ENCODE measurements at places on chromosomes 5 and 9. TPM values are rescaled to one million over a fixed set of nuclear protein-coding genes. Genes with fewer than 3 reads are reported as not detected.

GRCh38 chr9:129454467-129455067 lies 166.3 kb downstream of the C9orf50 start:
- H3K4me3 ChIP-seq, result no peak overlapping the region
- H3K36me3 ChIP-seq, result no peaks in the 10 kb centered on the region
- H3K27me3 ChIP-seq, result no peaks in the 10 kb centered on the region
- no peak for DNase-seq
- H3K27ac ChIP-seq, result peak overlapping the region; percentile 68

DNA sequence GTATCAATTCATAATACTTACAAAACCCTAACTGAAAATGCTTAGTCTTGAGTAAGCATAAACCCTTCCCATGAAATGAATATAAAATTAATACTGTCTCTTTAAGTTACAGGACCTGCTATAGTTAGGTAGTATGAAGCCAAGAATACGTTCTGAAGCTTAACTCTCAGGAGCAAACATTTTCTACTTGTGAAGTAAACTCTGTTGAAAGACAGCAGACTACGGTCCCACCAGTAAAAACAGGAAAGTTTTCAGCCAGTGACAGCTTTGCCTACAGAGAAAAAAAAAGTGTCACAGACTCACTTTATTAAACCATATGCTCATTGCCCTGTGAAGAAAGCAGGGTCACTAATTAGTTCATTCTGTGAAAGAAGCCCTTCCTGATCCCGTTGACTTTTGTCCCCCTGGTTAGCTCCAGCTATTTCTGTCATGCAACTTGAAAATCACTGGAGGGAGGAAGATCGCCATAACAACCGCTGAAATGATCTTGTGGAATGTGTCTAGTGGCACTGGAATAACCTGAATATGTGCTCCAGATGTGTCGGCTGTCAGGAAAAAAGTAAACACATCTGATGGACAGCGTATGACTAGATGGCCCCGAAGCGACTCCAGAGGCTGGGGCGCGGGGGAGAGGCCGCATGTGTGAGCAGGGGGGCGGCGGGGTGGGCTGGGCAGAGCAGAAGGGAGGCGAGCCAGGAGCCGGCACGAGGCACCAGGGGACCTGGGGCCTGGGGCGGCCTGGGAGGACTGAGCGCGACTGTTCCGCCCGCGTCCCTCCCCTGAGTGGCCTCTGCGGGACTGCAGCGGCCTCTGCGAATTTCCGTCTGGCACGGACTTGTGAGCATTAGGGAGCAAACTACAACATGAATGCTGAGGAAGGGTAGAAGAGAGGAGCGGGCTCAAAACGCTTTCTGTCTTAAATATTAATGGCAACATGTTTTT lies 41.9 kb downstream of the BNC2 start:
- no peak for DNase-seq
- no peak overlapping the region for H3K4me3 ChIP-seq
- H3K36me3 ChIP-seq, result no peaks in the 10 kb centered on the region
- no peak overlapping the region for H3K27ac ChIP-seq
- peaks cover 13% of the 10 kb centered on the region for H3K27me3 ChIP-seq
- H3K4me1 ChIP-seq, result no peaks in the 10 kb centered on the region

DNA sequence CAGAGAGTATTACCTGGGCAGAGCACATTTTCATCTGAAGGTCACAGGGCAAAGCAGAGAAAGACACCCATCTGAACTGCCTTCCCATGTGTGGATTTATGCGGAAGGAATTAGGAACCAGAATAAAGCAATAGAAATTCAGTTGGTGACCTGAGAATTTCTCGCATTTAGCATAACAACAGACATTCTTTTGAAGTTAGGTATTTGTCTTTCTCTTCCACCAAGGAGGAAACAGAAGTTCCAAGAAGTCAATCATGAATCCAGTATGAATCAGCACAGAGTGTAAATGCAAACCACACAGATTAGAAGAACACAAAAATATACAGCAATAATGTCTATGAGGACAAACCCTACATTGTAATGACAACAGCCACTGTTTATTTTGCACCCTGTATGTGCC lies 515.2 kb upstream of the BRINP1 start:
- no peak overlapping the region for H3K4me3 ChIP-seq
- no peaks in the 10 kb centered on the region for H3K27me3 ChIP-seq
- H3K4me1 ChIP-seq, result no peaks in the 10 kb centered on the region
- no peaks in the 10 kb centered on the region for H3K36me3 ChIP-seq
- no peak overlapping the region for H3K27ac ChIP-seq
- DNase-seq, result no peak

DNA sequence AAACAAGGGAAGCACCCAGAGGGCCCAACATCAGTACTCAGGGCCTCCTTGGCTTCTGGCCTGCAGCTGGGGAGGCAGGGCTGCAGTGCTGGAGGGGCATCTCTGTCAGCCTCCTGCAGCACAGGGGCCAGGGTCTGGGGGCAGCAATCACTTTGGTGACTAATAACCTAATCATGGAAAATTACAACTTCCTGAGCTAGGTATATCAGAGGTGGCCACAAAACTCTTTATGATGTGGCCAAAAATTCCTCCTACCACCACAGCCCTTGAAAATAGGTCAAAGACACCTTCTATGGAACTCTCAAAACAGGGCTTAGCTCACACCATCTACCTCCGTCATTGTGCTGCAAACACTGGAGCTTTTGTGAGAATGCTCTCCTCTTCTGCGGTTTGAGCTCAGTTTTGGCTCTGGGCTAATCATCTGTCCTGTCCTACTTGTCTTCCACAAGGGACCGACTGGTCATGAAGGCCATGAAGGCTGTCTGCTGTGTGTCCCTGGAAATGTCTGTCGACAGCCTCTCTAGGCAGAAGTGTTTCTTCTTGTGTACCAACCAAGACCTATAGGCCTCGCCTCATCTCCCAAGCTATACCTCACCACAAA lies 28.6 kb downstream of the CSF2 start:
- peaks cover 8% of the 10 kb centered on the region for H3K36me3 ChIP-seq
- peak; percentile 76 for DNase-seq
- peak overlapping the region; percentile 90 for H3K27ac ChIP-seq
- H3K27me3 ChIP-seq, result no peaks in the 10 kb centered on the region
- H3K4me1 ChIP-seq, result peaks cover 82% of the 10 kb centered on the region

- H3K27me3 ChIP-seq, result no peaks in the 10 kb centered on the region
- DNase-seq, result no peak
- peaks cover 5% of the 10 kb centered on the region for H3K4me1 ChIP-seq
- H3K27ac ChIP-seq, result no peak overlapping the region
- H3K36me3 ChIP-seq, result no peaks in the 10 kb centered on the region
- H3K4me3 ChIP-seq, result no peak overlapping the region
Observed at GRCh38 chr9:76534026-76534425, 75.0 kb downstream of the GCNT1 start.

- no peak for DNase-seq
- no peak overlapping the region for H3K4me3 ChIP-seq
- no peak overlapping the region for H3K27ac ChIP-seq
- H3K36me3 ChIP-seq, result no peaks in the 10 kb centered on the region
Observed at GRCh38 chr5:121503111-121503840, 348.4 kb upstream of the FTMT start.

DNA sequence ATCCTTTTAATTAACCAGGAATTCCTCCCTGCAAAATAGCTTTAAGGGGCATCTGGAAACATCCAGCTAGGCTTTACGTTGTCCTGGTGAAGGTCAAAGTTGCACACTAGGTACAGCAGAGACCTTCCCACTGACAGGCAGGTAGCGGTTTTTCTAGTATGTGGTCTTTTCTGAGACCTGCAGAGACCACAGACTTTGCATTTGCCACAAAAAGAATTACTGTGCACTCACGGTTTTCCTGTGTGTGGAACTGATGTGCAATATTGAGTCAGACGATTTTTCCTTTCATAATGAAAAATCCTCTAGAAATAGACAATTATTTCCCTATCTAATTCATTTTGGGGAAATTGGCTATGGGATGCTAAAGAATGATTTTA lies 417.0 kb upstream of the ADAMTSL1 start:
- no peak for DNase-seq
- H3K36me3 ChIP-seq, result no peaks in the 10 kb centered on the region
- no peak overlapping the region for H3K27ac ChIP-seq
- H3K27me3 ChIP-seq, result no peaks in the 10 kb centered on the region

GRCh38 chr5:8701251-8701650 lies 832.3 kb downstream of the MTRR start:
- H3K4me3 ChIP-seq, result no peak overlapping the region
- no peaks in the 10 kb centered on the region for H3K36me3 ChIP-seq
- H3K4me1 ChIP-seq, result no peaks in the 10 kb centered on the region

GRCh38 chr5:8135742-8136141 lies 266.8 kb downstream of the MTRR start:
- H3K27me3 ChIP-seq, result no peaks in the 10 kb centered on the region
- H3K36me3 ChIP-seq, result no peaks in the 10 kb centered on the region
- no peak overlapping the region for H3K27ac ChIP-seq
- H3K4me1 ChIP-seq, result no peaks in the 10 kb centered on the region
- DNase-seq, result no peak

DNAJC25 gene
- 11.0 TPM for total RNA-seq

FGD3 gene
- 41.6 TPM for total RNA-seq

C9orf43 gene
- total RNA-seq, result 0.83 TPM

PRR16 gene
- not detected for total RNA-seq
